ENCODE measurements at places on chromosomes 7 and 10.

- no peak for DNase-seq
Measured at GRCh38 chr10:85490431-85490830, 876.2 kb downstream of the GRID1 start.

- peak; percentile 40 for DNase-seq
Measured at GRCh38 chr10:95445837-95446486, 115.2 kb downstream of the SORBS1 start.

DNA sequence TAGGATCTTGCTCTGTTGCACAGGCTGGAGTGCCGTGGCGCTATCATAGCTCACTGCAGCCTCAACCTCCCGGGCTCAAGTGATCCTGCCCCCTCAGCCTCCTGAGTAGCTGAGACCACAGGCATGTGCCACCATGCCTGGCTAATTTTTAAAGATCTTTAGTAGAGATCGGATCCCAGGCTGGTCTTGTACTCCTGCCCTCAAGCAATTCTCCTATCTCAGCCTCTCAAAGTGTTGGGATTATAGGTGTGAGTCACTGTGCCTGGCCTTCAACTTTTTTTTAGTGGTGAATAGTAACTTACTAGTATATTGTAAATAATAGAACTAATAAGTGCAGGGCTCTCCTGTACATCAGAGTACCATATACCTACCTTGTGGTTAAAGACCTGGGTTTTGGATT is 52.1 kb upstream of the LMTK2 start:
- DNase-seq = no peak

- no peak for DNase-seq
Measured at GRCh38 chr10:15784662-15785300, 65.1 kb upstream of the ITGA8 start.

DNA sequence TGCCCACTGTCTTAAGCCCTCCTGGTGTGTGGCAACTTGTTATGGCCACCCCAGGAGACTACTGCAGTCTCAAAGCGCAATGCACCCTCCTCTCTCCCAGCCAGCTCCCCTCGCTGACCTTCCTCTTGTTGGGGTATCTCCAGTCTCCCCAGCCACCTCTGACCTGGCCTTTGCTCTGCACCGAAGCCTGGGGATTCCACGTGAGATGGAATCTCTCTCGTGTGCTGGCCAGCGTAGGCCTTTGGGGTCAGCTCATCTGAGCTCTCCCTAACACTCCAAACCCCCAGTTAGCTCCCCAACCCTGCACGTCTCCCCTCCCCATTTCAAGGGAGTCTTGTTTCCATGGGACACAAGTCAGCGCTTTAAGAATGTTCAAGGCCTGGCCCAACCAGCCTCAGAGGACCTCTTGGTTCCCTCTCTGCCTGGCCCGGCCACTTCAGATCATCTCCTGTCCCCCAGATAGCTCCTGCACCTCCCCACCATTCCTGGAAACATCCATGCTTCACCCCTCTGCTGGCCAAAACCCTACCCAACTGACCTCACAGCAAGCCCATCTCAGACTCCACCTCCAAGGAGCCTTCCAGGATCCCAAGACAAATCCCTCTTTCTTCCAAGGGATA is 11.2 kb downstream of the ITPRIP start:
- DNase-seq = no peak

- no peak for DNase-seq
Measured at GRCh38 chr10:90998733-90999511, 78.0 kb upstream of the ANKRD1 start.

DNA sequence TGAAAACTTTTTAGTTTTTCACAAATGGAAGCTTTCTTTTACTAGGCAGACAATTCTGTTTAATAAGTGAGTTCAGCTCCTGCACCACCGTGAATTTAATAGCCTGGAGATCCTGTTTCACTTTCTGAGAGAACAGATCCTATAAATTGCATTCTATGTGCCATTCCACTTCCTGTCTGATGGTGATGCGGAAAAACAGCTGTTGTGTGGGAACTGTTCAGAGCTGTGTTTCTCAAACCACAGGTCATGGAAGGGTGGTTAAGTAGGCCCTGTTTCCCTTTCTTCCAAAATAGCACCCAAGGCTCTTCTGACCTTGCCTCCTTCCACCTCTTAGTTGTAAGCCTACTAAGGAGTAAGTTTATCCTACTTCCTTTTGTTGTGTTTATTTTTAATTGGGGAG is 97.2 kb upstream of the DKK1 start:
- DNase-seq = no peak

DNA sequence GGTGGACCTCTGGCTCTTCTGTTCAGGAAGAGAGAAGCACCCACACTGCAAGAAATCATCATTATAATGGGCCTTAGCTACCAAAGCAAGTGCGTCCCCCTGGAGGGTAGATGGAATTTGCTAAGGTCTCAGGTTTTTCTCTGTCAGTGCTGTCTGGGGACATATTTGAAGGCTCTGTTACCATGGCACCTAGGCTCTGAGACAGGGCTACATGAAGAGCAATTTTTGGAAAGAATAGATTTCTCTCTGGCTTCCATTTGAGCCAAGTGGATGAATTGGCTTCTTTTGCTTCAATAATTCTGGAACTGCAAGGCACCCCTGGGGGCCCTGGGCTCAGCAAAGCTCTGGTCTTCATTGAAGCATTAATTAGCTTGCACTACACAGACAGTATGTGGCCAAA is 349.1 kb upstream of the GALNT17 start:
- no peak for DNase-seq

GRCh38 chr7:41244246-41244645 is 458.6 kb downstream of the INHBA start:
- DNase-seq = no peak

DNA sequence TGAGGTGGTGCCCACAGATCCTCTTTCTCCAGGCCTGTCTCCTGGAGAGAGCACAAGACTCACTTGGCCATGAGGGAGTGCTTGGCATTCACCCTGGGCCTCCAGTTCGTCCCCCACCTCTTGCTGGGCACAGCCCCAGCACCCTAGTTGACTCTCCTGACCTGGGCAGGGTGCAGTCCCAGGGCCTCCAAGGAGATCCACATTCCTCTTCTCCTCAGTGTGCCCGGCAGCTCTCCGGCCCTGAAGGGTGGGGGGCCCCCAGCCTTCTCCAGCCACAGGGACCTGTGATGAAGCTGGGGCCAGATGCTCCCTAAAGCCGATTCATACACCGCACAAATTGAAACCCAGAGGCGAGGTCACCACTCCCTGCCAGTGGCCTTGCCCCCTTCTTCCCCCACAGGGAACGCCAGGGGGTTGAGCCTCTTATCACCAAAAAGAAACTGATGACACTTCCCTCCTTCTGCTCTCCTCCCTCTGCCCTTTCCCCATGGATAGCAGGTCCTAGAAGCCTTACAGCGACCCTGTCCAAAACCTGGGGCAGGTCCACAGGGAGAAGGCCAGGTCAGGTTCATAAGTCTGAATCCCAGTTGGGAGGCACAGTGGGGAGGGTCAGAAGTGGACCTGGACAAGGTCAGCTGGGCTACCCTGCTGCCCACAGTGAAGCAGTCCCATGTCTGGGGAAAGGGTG is 3.1 kb downstream of the EN2 start:
- no peak for DNase-seq

DNA sequence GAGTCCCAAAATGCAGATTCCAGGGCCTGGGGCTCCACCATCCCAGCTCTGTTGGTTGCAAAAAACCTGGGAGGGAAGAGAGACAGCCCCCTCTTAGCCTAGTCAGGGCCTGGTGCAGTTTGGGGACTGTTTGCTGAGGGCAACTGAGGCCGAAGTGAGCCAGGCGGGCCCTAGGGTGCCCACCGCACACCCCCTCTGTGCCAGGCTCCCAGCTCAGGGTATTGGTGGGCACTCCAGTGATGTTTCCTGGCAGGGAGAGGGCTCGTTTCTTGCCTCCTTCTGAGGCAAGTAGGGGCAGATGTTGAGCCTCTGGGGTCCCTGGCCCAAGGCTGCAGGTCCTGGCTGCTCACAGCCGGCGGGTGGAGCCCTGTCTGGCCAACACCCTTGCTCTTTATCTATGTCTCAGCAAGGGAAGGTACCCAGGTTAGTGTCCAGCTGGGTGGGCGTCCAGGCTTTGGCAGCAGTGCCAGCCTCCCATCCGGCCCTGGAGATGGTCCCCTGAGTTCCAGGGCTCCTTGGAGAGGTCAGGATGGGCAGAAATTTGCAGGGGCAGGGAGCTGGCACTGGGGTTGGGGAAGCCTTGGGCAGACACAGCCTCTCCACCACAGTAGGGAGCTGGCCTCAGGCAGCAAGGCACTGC is 37.8 kb downstream of the KCTD7 start:
- no peak for DNase-seq

DNA sequence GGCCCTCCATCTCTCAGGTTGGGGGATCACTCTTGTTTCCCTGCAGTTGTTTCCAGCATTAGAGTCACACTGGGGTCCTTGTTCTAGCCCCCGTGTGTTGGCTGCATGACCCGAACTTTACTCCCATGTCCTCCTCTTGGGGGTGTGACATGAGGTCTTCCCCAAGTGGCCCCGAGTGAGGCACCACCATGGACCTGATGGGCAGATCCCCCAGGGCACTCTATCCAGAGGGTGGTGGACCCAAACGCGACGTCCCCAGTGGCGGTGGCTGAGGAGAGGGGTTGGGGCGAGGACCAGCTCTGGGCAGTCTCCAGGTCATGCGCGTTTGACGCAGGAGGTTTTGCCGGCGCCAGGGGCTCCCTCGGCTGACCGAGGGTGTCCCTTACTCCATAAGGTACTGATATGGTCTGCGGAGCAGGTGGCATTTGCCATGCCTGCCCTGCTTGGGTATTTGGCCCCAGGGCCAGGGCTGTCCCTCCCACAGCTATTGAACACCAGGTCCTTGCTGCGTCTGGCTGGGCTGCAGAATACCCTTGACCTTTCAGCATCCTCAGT is 131.9 kb downstream of the LHPP start:
- no peak for DNase-seq

GRCh38 chr10:77664008-77664407 is 26.4 kb upstream of the KCNMA1 start:
- DNase-seq = no peak

DNA sequence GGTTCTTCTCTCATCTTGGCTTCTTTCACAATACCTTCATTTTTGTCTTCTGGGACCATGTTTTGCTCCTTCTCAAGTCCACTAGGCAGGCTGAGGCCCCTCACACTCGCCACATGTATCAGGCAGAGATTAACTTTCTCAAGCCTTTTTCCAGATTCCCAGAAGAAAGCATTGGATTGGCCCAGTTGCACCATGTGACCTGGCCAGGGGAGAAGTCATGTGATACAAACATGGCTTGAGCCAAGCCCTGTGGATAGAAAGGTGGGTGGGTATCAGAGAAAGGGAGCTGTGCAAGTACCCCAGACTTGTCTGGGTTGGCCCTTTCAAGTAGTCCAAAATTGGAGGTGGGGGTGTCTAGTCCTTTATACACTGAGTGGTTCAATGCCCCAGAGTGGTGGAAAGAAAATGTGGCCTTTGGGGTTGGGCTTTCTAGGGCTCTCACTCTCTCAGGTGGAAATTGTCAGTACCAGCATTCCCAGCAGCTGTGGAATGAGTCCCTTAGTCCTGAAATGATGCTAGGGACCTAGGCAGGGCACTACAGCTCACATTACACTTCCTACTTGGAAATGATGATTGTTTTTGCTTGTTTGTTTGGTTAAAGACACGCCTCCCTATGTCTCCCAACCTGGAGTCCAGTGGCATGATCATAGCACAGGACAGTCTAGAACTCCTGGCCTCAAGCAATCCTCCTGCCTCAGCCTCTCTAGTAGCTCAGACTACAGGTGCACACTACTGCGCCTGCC is 36.9 kb upstream of the C10orf67 start:
- no peak for DNase-seq
